NCI-H2171 treated with DMSO at 0.1 percent for 48 hours (cell line): ENCODE measurements at places on chromosomes 12 and 14.

GRCh38 chr14:61203081-61203753 is 77.9 kb downstream of the TMEM30B start:
- DNase-seq = peak; percentile 93

- DNase-seq = no peak
Observed at GRCh38 chr12:4036671-4037271, 163.6 kb upstream of the PARP11 start.

DNA sequence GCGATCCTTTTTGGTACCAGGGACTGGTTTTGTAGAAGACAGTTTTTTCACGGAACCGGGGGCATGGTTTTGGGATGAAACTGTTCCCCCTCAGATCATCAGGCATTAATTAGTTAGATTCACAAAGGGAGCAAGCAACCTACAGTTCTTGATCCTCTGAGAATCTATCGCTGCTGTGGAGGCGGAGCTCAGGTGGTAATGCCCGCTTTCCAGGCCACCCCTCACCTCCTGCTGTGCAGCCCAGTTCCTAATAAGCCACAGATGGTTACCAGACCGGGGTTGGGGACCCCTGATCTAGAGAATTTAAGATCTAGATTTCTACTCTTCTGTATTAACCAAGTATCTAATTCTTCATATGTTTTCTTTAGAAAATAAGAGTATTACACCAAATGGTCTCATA is 4.8 kb downstream of the ARHGAP5 start:
- DNase-seq = no peak

GRCh38 chr14:51613416-51613815 is 38.3 kb upstream of the FRMD6 start:
- DNase-seq = no peak

DNA sequence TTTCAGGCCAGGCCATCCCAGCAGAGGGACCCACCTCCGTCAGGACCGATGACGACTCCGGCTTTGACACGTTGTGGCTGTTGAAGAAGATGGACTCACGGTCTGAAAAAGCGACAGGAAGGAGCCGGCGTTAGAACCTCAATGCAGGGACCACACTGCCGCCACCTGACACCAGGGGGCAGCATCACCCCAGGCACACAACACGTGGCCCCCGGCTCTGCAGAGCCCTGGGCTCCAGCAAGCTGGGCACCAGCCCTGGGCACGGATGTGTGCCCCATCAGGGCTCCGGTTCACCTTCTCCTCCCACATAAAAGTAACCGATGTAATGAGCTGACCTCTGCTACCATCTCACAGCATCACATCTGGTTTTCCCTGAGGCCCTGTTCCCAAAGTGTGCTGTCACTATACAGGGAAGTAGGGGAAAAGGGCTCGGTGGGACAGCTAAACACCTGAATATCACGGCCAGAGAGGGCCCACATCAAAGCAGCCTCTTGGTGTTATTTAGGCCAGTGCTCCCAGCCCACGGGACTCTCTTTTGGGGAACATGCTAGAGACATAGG is 29.0 kb downstream of the CHGA start:
- peak; percentile 76 for DNase-seq

- no peak for DNase-seq
Observed at GRCh38 chr12:129903956-129904829, at the start of gene TMEM132D. TSS of gene TMEM132D (minus strand) at chr12:129904025.

GRCh38 chr12:88638966-88639760 is 58.9 kb upstream of the KITLG start:
- DNase-seq = peak; percentile 45

DNA sequence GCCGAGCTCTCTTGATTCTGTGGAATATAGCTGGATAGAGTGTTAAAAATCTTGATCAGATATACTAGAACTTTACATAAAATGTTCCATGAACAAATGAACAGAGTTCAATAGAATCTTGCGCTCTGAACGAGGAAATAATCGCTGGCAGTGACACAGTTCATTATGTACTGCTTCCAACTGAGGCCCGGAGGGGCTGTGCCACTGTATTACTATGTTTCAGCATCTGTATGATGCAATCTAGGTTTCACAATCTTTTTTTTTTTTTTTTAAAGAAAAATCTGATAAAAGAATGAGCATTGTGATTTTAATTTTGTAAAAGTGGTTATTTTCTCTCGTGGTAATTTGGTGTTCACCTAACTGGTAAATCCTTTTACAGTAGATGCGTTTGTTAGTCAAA is 77.2 kb downstream of the FERMT2 start:
- no peak for DNase-seq

DNA sequence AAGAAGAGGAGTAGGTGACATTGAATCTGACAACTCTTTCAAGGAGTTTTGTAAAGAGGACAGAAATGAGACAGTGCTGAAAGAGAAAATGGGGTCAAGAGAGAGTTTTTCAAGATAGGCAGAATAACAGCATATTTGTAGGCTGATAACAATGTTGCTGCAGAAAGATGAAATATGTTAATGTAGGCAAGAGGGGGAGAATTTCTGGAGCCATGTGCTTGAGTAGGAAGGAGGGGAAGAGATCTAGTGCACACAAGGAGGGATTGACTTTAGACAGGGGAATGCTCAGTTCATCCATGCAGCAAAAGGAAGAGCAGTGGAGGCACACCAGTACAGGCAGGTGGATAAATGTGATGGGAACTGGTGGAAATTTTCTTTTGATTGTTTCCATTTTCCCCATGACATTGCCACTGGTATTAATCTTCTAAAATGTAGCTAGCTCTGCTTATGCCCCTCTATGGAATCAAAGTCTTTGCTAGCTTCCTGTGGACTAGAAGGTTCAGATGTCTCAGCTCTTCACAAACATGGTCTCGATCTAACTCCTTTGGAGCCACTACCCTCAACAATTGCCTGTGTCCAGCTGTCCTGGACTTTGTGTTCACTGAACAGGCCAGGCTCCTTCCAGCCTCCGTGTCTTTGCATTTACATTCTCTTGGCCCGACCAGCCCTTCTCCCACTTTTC is 9.1 kb downstream of the PROX2 start:
- no peak for DNase-seq

- no peak for DNase-seq
Observed at GRCh38 chr14:75335571-75335970, 56.9 kb downstream of the FOS start.

GRCh38 chr12:109016978-109017377 is 3.9 kb downstream of the SVOP start:
- DNase-seq = no peak

DNA sequence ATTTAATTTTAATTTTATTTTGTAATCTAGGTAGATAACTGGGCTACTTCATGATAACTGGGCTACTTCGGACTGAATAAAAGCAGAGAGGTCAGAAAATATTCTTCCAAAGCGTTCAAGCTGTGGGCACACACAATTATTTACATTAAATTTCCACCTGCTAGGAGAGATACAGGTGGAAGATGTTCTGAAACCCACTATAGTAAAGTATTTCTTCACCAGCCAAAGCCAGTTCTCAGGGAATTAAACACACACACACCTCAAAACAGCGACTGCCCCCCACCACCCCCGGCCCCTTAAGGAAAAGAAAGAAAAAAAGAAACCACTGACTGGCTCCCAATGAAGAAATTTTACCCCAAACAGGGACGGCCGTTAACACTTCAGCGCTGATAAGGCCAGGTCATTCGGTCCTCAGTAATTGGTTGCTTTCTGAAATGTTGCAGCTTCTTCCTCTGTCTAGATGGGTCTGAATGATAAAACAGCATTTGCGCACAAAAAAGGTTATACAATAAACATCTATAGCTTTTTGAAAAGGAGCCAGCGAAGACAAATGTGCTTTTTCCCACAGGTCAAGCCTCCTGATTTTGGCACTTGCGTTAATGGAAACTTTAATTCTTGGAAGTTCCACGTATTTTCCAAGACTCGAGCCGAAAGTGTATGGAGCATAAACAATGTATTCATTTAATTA is 771 bp upstream of the KCNJ8 start:
- no peak for DNase-seq

- DNase-seq = no peak
Observed at GRCh38 chr12:67790660-67791059, 142.1 kb downstream of the DYRK2 start.

GRCh38 chr12:123533672-123534643 is at the start of gene RILPL1:
TSS of gene RILPL1 (minus strand) at chr12:123533719. CDS start at chr12:123533482, 237 bp downstream.
- peak; percentile 32 for DNase-seq

DNA sequence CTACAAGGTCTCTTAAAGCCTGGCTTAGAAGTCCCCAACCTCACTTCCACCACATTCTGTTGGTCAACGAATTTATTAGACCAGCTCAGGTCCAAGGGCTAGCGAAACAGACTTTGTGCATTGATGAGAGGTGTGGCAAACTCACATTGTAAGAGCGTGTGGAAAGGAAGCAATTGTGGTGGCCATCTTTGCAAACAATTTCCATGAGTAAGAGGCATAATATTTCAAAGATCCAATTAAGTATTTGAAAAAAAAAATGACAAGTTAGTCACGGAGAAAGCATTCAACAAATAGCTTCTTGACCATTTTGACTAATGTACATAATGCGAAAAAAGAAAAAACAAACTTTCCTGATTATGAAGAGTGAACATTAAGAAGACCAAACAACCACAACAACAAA is 7.4 kb downstream of the NR1H4 start:
- no peak for DNase-seq

GRCh38 chr12:49260571-49261363 is 4.1 kb upstream of the TUBA1C start:
- no peak for DNase-seq

DNA sequence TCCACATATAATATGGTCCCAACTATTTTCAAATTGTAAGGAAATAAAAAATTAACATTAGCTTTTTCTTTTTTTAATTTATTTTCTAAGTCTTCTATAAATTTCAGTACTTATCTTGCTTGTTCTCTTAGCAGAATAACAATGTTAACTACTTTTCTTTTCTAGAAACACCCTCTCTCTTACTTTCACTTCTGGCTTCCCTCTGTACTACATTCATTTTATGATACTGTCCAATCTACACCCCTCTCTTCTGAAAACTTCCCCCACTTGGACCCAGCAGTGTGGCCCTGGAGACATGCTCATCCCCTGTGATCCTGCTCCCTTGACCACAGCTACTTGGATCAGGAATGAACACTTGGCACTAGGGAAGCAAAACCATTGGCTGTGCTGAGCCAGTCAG is 15.7 kb downstream of the SGPP1 start:
- DNase-seq = no peak

GRCh38 chr12:48110691-48111311 is 4.9 kb upstream of the SENP1 start:
- no peak for DNase-seq

- peak; percentile 36 for DNase-seq
Observed at GRCh38 chr14:105213361-105213760, 32.2 kb upstream of the NUDT14 start.

DNA sequence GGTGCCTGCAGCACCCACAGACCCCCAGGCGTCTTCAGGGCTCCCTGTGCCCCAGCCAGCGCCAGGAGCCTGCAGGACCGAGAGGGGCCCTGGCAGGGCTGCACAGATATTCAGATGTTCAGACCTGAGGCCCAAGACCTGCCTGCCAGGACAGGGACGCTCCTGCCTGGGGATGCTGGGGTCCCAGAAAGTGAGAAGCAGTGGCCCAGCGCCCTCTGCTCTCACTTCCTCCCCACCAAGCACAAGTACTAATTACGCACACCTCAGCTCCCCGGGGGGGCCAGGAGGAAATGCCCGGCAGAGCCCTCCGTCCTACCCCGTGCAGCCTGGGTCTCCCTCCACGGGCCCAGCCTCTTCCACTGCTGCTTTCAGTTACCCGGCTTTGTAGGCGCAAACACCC is 28.8 kb upstream of the INF2 start:
- DNase-seq = no peak

DNA sequence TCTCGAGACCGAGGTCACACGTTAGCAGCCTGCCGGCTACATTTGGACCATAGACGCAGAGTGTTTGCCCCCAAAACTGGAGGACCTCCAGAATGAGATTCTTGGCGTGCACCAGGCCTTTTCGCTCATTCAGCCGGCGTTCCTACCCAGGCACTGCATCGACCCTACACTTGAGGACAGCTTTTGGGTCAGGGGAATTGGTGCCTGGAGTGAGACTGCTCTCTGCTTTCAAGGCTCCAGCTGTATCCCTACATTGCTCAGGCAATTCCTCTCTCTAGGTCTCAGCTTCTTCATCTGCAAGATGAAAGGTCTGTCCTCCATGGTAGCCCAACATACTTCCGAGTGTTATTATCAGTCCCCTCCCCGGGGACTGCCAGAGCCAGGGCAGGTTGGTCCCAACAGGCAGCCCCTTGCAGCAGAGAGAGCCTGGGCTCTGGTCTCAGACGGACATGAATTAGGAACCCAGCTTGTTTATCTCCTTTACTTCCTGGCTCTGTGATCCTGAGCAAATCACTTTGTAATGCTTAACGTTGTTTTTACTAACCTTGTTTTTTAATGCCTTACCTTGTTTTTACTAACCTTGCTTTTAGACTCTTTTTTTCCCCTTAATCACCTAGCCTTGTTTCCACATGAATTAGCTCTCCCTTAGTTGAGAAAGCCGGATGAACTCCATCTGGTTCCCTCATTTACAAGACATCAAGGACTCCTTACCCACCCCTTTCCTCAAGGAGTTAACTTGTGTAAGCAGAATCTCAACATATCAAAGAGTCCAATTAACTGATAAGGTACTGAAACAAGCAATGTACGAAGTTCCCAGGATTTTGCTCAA is 892 bp downstream of the TCHP start:
- peak; percentile 68 for DNase-seq
